ENCODE measurements at places on chromosomes 16 and 17.

- DNase-seq, result no peak
Measured at GRCh38 chr17:57402681-57403180, 146.4 kb downstream of the MSI2 start.

- DNase-seq, result peak; percentile 61
Measured at GRCh38 chr16:81190667-81191066, 47.8 kb upstream of the BCO1 start.

DNA sequence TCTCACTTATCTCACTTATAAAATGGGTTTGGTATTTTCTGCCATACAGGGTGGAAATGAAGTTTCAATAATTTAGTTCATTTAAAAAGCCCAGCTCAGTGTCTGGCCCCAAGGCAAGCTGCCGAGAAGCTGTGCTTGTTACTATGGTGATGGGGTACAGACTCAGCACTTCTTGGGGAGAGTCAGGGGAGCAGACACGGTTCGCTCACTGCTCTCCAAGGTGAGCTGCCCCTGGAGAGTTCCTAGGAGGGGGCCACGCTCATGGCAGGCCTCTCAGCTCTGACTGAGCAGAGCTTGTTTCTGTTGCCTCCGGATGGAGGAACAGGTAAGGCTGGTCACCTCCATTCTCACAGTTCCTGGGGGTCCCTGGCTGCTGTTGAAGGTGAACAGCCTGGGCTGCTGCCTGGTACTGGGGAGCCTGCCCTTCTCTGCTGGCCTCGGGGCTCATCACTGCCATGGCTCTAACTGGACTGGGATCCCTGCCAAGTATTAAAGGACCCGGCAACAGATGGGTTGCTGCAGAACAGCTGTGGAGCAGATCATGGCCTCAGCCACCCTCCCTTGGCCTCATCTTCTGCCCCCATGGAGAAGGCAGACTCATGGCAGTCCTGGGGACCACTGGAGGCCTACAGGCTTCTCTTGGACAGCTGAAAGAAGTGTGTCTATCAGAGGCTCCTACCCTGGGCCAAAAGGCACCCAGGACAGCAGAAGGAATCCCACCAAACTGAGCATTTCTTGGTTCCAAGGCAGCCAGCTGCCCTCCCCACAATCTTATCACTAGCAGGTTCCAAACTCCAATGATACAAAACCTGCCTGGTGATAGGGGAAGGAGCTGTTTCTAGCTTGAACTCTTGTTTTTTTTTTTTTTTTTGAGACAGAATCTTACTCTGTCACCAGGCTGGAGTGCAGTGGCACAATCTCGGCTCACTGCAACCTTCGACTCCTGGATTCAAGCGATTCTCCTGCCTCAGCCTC, 25.9 kb upstream of the SPATA32 start:
- DNase-seq, result no peak

GRCh38 chr17:27575096-27575911, 55.7 kb upstream of the LGALS9 start:
- DNase-seq, result no peak

DNA sequence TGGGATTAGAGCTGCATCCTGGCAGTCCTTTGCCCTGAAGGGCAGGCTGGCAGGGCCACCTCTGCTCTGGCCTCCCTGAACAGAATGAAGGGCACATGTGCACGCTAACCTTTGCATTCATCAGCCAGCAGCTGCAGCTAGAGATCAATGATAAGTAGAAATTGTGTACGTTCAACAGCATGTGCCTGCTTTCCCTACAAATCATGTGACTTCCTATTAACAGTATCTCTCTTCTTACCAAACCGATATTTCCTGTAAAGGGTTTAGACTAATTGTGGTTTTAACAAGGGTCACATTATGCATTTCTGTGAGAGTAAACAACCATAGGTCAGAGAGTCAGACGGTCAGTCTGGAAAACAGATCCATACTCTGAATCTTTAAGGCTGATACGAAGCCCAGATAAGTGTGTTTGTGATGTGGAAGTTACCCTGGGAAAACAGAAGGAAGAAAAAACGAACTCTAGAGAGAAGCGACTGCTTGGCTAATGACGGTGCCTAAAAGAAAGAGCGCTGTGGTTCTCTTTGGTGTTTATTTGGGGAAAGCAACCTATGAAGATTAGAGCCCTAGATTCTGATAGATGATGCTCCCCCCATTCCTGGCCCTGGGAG, 219.4 kb downstream of the MAF start:
- DNase-seq, result no peak

DNA sequence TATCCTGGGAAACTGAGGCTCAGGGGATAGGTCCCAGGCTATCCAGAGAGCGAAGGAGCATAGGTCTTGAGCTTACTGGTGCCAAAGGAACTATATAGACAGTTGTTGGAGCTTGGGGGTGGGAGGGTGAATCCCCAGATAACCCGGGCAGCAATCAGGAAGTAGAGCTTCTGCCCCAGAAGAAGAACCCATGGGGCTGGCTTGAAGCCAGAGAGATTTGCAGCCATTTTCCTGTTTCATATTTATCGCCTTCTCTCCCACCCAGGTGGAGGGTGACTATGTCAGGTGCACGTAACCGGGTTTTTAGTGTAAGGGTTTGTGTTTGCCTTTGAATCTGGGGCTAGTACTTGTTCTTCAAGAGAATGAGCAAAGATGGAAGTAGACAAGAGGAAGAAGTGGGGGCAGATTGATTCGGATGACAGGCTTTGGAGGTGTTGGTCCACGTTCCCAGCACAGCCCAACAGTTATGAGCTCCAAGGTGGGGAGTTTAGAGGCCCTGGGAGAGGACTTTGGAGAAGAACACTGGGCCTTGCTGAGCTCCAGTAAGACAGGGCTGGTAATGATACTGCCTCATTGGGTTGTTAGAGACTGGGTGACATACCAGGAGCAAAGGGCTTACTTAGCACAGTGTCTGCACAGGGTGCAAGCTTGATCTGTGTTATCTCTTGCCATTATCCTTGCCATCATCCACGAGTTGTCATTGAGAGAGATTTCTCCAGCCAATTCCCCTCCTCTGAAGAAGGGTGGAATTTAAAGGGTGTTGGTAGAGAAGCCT, 145.6 kb downstream of the CCDC182 start:
- no peak for DNase-seq

DNA sequence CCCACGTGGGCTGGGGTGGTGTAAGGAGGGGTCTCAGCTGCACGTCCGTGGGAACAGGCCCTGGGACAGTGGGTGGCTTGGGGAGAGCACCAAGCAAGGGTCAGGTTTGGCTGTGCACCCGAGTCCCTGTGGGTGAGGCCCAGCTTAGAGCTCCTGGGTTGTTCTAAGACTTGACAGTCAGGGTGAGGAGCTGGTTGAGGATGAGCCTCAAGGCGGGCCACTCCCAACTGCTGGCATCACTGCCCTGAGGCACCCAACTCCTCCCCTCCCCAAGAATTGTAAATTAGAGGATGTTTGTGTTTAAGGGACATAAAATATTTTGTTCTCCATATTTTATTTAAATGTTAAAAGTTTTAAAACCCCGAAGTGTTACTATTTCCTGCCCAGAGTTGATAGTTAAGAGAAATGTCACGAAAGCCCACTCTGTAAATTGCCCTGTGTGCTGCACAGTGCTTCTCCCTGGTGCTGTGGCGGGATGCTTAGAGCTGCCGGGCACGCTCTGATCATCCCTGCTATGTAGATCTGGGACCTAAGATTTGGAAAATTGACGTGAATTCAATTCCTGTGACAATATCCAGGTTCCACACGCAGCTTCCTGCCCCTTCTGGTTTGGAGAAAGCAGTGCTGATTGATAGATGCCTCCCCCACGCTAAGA, 15.9 kb downstream of the ZC3H18 start:
- no peak for DNase-seq

GRCh38 chr17:79473111-79473875, 137.6 kb downstream of the RBFOX3 start:
- DNase-seq, result no peak

DNA sequence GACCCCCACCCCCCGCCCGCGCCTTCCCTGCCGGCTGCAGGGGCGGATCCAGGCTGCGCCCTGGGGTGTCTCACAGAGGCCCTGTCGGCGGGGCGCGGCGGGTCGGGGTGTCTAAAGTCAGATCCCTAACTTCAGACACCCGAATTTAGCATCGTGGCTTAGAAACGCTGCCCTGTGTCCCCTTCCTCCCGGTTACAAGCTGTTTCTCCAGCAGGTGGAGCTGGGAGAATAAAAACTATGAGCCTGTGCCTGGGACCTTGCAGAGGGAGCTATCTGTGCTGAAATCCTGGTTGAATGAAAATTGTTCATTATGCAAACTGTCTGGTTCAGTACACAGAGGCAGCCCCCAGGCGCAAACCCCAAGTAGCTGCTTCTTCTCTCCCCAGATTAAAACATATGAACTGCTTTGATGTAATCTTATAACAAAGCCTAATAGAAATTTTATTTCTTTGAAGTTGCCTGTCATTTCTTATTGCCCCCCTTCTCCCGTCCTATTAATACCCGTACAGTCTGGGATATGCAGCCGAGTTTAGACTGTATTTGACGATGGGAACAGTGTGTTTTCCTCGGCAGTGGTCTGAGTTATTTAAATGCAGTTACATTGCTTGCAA, 79.0 kb downstream of the RPA1 start:
- DNase-seq, result peak; percentile 62

DNA sequence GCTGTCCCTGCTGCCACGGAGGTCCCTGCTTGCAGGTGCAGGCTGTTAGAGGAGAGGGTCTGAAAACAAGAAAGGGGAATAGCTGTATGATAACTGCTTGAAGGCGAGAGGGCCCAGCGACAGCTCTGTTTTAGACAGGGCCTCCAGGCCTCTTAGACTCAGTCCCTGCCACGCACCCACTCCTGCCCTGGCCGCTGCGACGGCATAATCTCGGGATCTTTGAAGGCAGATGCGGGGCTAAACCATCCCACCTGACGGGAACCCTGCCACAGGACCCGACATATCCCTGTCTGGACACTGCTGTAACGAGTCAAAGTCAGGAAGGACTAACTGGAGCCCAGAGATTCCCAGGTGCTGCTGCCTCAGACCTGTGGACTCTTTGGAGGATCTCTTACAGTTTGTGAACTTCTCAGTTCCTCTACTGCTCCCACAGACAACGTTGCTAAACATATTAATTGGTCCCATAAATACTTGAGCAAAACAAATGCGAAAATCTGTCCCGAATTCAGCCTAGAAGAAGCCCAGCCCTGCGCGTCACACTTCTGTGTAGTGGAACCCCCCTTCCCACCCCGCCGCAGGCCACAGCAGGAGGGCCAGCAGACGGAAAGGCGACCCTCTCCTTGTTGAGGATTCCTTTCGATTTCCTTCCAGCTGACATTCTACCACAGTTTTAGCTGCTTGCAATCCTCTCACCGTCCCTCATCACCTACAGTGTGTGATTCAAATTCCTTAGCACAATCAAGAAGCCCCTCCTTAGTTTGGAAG, 998 bp upstream of the TMEM11 start:
- no peak for DNase-seq

- DNase-seq, result no peak
Measured at GRCh38 chr17:64095144-64095882, 34.6 kb downstream of the ERN1 start.

- peak; percentile 61 for DNase-seq
Measured at GRCh38 chr16:67865318-67865717, 7.5 kb upstream of the EDC4 start.

- DNase-seq, result no peak
Measured at GRCh38 chr17:34837876-34838478, 123.3 kb downstream of the CCT6B start.

DNA sequence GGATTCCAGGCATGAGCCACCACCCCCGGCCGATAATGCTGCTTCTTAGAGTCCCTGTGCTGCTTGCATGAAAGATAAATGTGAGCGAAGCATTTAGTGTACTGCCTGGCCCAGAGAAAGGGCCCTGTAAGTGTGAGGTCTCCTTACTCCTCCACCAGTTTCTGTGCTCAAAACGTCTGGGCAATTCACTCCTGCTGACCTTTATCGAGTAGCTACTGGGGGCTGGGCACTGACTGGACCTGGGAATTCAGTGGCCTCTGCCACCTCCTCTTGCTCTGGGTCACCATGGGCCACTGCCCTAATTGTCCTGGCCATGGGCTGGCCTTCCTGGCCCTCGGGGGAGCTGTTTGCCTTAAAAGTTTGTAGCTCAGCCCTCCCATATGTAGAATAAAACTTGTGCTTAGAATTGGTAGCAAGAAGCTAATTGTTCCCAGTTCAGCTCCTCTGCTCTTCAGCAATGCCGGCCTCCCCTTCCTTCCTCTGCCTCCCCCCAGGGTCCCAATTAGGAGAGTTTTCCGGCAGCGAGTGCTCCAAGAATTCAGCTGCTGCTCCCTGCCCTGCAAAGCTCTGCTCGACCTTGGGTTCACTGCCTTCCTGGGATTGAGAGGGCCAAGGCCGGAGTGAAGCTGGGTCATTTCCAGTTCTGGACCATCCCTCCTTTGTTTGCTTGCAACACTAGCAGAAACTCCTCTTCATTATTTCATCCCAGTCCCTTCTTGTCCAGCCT, 98.9 kb upstream of the CDC42EP4 start:
- DNase-seq, result no peak

- peak; percentile 85 for DNase-seq
Measured at GRCh38 chr16:68264128-68265077, at the start of gene SLC7A6. TSS of gene SLC7A6 (plus strand) at chr16:68264526. CDS start at chr16:68274727, 10,201 bp downstream.

GRCh38 chr16:70578035-70578434, 54.4 kb downstream of the SF3B3 start:
- DNase-seq, result no peak

DNA sequence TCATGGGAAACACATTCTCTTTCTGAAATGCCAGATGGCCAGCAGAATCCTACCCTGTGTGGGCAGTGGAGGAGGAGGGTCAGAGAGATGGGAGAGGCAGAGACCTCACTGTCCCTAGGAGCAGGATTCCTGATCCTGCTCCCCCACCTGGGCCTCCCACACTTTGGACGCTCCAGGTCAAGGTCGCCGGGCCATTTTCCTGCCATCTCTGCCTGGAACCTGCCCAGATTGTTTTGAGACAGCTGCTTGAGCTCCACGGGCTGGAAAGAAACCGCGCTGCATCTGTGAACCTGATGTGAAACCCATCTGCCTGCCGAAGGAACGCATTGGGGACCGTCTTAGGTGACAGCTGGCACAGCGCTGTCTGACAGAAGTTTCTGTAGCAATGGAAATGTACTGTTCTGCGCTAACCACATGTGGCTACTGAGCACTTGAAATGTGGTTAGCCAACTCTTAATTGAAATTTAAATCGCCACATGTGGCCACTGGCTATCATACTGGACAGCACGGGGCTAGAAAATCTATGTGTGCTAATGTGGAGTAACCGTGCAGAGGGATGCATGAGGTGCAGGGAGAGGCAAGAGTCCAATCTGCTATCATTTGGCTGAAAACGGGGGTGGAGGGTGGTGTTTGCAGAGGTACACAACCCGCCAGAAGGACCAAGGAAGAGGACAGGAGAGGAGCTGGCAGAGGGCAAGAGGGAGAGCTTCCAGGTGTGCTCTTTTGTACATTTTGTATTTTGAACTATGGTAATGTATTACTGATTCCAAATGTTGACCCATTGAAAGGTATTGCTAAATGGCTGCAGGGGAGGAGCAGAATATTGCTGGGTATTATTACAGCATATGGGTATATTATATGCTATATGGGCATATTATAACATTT, 15.4 kb upstream of the NUBP1 start:
- no peak for DNase-seq

DNA sequence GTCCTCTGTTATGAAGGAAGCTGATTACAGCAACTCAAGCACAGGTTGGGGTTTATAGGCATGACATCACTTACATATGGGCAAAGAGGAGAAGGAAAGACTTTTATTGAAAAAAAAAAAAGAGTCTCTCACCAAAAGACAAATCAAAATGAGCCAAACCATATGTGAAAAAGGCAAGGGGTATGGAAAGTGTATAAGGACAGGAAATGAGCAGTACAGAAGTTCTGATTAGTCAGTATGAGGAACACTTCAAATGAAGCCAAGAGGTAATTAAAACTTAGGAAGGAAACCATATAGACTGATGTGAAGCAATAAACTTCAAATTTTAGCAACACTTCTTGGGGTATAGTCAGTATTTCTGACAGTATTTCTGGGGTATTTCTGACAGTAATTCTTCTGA, 1372.6 kb downstream of the CDH11 start:
- no peak for DNase-seq

Data from HCEC 1CT (cell line).